Mesenteric fat pad (tissue), 1 donor: ENCODE measurements at places on chromosomes 1 and 21. TPM values are rescaled to one million over a fixed set of nuclear protein-coding genes. Genes with fewer than 3 reads are reported as not detected.

DNA sequence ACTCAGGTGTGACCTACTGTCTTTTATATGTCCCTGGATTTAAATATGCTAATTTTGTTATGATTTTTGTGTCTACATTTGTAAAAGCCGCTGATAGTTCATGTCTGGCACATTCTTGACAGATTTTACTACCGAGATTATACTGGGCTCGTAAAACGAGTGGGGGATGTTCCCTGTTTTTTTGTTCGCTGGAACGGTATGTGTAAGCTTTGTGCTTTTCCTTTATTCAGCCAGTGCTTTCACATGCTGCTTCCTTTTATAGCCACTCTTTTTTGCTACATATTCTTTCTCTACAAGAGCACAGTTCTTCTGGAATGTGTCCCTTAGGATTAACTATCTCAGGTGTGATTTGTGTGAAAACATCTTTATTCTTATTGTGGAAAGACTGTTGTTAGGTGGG lies 46.6 kb downstream of the ADARB1 start:
- DNase-seq: no peak

GRCh38 chr1:23098463-23099170 lies 70.0 kb downstream of the LUZP1 start:
- DNase-seq: no peak

DNA sequence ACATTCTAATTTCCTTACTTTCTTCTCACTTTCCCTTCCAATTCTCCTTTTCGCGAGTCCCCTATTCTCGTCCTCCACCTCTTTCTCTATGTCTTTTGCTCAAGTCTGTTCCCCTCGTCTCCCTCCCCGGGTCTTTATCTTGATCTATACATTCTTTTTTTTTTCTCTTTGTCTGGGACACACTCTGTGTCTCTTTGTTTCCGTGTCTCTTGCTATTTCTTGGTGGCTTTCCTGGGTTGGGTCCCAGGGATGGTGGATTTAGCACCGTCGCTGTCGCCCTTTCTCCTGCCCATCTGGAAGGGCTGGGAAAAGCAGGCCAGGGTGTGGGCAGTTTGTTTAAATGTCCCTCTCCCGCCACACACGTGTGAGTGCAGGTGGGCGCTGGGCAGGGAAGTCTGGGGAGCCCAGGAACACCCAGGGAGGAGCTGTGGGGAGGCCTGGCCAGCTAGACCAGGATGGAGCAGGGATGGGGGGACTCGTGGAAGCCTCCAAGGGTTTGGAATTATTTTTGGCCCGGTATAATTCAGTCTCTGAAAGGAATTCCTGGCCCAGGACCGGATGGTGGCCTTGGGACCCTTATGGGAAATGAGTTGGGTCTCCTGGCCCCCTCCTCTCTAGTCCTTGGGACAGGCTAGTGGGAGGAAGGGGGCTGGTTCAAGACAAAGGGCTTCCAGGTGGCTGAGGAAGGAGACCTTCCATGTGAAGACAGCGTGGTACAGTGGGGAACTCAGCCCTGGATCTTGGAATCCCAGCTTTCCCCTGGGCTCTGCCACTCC lies 9.5 kb upstream of the ID3 start:
- DNase-seq: no peak

DNA sequence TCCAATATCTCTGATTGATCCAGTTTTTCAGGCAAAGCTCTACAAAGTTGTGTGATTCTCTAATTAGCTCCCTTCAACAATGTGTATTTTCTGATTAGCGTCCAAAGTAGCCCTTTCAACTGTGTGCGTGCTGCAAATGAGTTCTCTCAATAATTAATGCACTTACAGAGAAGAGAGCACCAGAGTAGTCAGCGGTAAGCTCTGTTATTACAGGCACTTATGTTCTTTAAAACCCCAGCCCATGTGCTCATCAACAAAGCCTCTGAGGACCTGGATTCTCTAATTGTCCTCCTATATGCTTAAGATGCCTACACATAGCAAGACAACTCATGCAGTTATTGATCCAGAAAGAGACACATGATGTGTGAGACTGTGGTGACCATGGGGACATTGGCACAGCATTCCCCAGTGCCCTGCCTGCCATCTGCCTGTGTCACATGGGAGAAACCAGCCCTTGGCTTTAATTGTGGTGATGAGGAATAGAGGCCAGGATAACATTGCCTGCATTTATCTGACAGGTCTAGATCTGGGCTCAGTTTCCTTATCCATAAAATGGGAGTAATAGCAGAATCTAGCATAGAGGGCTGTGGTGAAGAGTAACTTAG lies 151.7 kb downstream of the PCP4 start:
- DNase-seq: no peak

DNA sequence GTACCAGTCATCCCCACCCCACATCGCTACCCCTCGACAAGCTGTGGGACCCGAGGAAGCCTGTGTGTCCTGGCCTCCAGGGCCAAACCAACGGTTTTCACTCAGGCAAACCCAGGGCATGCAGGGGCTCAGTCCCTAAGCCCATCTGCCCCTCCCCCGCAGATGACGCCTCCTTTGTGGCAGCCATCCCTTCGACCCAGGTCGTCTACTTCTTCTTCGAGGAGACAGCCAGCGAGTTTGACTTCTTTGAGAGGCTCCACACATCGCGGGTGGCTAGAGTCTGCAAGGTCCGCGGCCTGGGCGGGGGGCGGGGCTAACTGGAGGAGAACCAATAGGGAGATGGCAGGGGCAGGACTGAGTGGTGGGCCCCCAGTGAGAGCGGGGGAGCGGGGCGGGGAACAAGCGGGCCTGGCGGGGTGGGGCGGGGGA lies 7.4 kb downstream of the SEMA4A start:
- no peak for DNase-seq

- no peak for DNase-seq
Measured at GRCh38 chr1:162366671-162367070, 10.0 kb downstream of the SPATA46 start.

GRCh38 chr1:186977266-186977957 lies 148.7 kb downstream of the PLA2G4A start:
- DNase-seq: no peak

GRCh38 chr1:43376723-43377235 lies 9.0 kb upstream of the ELOVL1 start:
- DNase-seq: no peak

Gene HMCN1
- total RNA-seq: 13.3 TPM

Gene AXDND1
- not detected for total RNA-seq

Gene SHE
- 33.1 TPM for total RNA-seq

Gene CTH
- 2.5 TPM for total RNA-seq
